ENCODE measurements at places on chromosomes 12 and 14. TPM values are rescaled to one million over a fixed set of nuclear protein-coding genes. Genes with fewer than 3 reads are reported as not detected.

DNA sequence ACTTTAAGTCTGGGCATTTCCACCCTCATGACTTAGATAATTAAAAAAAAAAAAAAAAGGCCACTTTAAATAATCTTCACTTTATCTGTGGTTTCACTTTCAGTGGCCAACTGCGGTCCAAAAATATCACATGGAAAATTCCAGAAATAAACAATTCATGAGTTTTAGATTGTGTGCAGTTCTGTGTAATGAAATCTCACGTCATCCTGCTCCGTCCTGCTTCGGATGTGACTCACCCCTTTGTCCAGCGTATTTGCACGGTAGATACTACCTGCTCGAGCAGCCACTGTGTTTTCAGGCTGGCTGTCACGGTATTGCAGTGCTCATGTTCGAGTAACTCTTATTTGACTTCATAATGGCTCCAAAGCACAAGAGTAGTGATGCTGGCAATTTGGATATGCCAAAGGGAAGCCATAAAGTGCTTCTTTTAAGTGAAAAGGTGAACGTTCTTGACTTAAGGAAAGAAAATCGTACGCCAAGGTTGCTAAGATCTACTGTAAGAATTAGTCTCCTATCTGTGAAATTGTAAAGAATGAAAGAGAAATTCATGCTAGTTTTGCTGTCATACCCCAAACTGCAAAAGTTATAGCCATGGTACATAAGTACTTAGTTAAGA, 2.4 kb downstream of the E2F7 start:
- peaks cover 13% of the 10 kb centered on the region for H3K4me1 ChIP-seq
- H3K27me3 ChIP-seq = peaks cover 3% of the 10 kb centered on the region
- H3K36me3 ChIP-seq = peaks cover 4% of the 10 kb centered on the region
- peak overlapping the region; percentile 39 for H3K27ac ChIP-seq
- peak overlapping the region; percentile 43 for H3K4me3 ChIP-seq

DNA sequence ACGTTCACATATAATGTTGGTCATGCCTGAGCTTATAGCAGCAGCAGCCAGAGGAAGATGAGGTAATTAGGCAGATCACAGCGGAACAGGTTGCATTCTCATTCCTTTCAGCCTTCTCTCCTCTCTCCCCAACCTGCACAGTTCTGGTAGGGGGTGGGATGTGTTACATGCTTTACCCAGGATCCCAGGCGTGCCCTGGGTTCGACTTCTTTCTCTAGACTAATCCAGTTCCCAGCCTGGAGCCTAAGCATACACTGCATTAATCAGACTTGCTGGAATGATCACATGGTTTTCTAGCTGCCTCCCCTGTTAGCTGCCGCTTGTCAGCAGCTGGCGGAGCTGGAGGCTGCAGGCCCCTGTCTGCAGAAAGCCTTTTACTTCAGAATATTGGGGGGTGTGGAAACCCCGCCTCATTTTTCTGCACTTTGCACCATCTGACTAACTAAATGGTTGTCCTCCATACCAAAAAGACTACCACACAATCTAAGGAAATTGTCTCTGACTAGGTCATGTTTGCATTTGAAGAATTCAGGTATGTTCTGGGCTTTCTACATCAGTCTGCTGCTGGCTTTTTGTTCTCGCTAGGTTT, 46.0 kb upstream of the EVL start:
- no peak for DNase-seq
- H3K36me3 ChIP-seq = peaks cover 4% of the 10 kb centered on the region
- peak overlapping the region; percentile 94 for H3K27ac ChIP-seq
- H3K27me3 ChIP-seq = no peaks in the 10 kb centered on the region
- no peak overlapping the region for H3K4me3 ChIP-seq

LYZ gene
- total RNA-seq = 11.1 TPM

- no peak for DNase-seq
- no peaks in the 10 kb centered on the region for H3K27me3 ChIP-seq
- peaks cover 22% of the 10 kb centered on the region for H3K36me3 ChIP-seq
- peak overlapping the region; percentile 49 for H3K27ac ChIP-seq
Observed at GRCh38 chr14:85613496-85613895, 83.6 kb downstream of the FLRT2 start.

- H3K4me1 ChIP-seq = no peaks in the 10 kb centered on the region
- no peak overlapping the region for H3K27ac ChIP-seq
- no peaks in the 10 kb centered on the region for H3K36me3 ChIP-seq
- H3K4me3 ChIP-seq = no peak overlapping the region
- H3K27me3 ChIP-seq = peaks cover 5% of the 10 kb centered on the region
Observed at GRCh38 chr12:101997102-101997501, 64.7 kb downstream of the WASHC3 start.

HSPA2 gene
- total RNA-seq = 2.7 TPM

DNA sequence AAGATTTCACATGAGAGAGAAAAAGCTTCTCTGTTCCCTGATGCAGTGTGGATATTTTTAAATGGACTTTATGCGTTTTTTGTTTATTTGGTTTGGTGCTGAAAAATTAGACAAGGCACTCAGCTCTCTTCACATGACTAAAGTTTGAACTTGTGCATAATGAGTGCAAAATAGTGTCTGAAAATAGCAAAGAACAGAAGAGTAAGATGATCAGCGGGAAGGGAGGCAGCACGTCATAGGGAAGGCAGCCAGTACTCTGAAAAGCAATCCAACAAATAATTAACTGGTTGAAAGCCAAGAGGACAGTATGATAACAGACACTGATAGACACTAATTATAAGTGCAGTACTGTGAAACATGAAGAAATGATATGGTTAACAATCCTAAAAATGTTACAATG, 46.6 kb upstream of the CDKN3 start:
- no peak for DNase-seq
- no peak overlapping the region for H3K4me3 ChIP-seq
- H3K27me3 ChIP-seq = no peaks in the 10 kb centered on the region
- no peak overlapping the region for H3K27ac ChIP-seq
- peaks cover 7% of the 10 kb centered on the region for H3K36me3 ChIP-seq
- peaks cover 24% of the 10 kb centered on the region for H3K4me1 ChIP-seq

DNA sequence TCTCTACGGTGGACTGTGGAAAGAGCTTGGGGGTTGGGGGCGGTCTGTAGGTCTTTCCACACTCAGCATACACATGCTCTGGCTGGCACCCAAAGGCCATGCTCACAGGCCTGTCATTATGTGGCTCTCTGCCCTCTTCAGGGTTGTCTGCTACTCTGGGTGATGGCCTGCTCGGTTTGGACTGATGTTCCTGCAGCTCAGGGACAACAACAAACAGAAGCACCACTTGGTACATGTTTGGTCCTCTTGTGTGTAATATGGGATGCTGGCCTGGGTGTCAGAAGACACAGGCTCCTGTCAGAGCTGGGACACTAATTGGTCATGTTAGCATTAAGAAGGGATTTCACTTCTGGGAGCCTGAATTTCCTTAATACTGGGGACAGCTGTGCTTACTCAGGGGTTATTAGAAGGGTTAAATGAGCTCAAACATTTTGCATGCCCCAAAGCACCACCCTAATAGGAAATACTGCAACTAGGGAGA, 32.7 kb upstream of the SELPLG start:
- H3K4me3 ChIP-seq = no peak overlapping the region
- H3K27ac ChIP-seq = no peak overlapping the region
- H3K36me3 ChIP-seq = peaks cover 2% of the 10 kb centered on the region
- DNase-seq = no peak
- H3K27me3 ChIP-seq = no peaks in the 10 kb centered on the region
- peaks cover 11% of the 10 kb centered on the region for H3K4me1 ChIP-seq

DNA sequence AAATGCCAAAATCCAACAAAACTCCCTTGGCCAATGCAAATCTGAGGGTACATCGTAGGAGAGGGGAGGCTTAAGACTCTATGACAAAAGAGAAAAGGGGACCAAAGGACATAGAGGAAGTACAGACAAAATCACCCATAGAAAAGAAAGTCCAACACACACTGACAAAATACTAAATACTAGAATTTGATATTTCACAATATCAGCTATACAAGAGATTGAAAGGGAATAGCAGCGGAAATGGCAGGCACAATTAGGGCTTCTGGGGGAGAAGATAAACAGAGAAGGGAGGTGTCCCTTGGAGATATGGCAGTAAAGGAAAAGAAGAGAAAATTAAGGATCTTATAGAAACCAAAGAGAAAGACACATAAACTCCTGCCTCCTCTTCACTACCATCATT, 29.0 kb downstream of the ATP2B1 start:
- no peak overlapping the region for H3K4me3 ChIP-seq
- H3K27me3 ChIP-seq = no peaks in the 10 kb centered on the region
- peaks cover 14% of the 10 kb centered on the region for H3K4me1 ChIP-seq
- no peak for DNase-seq
- peaks cover 35% of the 10 kb centered on the region for H3K36me3 ChIP-seq

DNA sequence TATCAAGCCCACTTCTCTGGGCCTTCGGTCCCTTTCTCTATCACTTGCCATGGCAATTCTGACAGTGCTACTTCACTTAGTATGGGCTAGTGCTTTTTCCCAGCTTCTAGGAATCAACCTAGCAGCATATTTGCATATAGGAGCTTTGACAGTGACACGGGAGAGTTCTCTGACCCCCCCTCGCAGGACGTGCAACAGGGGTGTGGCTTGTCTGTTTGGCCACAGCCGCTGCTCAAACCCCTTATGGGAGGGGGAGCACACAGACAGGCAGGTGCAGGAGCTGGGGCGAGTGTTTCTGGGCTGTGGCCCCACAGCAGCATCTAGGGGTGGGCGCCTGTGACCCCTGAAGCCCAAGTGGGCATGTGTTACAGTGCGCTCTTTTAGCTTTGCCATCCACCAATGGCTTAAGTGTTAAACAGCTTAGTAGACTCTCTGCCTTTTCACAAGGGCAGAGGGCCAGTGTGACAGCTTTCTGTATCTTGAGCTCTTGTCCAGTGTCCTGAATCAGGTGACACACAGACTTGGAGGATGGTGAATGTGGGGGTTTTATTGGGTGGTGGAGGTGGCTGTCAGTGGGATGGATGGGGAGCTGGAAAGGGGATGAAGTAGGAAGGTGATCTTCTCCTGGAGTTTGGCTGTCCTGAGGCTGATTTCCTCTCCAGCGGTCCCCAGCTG, 229.3 kb downstream of the PCNX1 start:
- H3K27ac ChIP-seq = no peak overlapping the region
- DNase-seq = no peak
- no peaks in the 10 kb centered on the region for H3K27me3 ChIP-seq
- no peaks in the 10 kb centered on the region for H3K36me3 ChIP-seq
- no peak overlapping the region for H3K4me3 ChIP-seq

DNA sequence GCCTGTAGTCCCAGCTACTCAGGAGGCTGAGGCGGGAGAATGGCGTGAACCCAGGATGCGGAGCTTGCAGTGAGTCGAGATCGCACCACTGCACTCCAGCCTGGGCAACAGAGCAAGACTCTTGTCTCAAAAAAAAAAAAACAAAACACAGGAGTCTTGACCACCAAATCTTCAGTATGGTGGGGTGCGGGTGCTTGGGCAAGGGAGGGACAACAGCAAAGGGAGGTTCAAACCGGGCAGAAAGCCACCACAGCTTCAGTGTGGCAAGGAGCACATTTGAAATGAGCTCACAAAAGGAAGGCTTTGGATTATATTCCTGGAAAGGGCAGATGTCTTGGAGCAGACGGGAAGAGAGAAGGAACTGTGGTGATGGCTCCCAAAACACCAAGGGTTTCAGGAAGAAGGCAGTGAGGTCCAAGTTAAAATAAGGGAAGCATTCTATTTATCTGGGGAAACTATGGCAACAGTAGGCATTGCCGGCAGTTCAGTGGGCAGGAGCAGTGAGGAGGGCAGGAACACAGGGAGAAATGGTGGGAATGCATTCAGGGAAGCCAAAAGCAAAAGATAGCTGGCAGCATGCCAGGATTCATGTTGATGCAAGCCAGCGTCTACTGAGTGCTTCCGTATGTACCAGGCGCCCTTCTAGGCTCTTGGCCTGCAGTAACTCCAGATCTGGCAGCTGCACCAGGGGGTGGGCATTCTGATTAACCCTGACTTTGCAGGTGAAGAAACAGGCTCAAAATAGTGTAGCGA, 51.0 kb upstream of the SRSF5 start:
- peak overlapping the region; percentile 6 for H3K27ac ChIP-seq
- H3K36me3 ChIP-seq = peaks cover 9% of the 10 kb centered on the region
- peaks cover 4% of the 10 kb centered on the region for H3K27me3 ChIP-seq
- no peak overlapping the region for H3K4me3 ChIP-seq
- no peak for DNase-seq
- H3K4me1 ChIP-seq = peaks cover 36% of the 10 kb centered on the region

- no peak overlapping the region for H3K27ac ChIP-seq
- H3K4me3 ChIP-seq = no peak overlapping the region
- peaks cover 56% of the 10 kb centered on the region for H3K27me3 ChIP-seq
- no peaks in the 10 kb centered on the region for H3K4me1 ChIP-seq
- H3K36me3 ChIP-seq = no peaks in the 10 kb centered on the region
- no peak for DNase-seq
Observed at GRCh38 chr12:49904601-49905000, 901 bp upstream of the FAIM2 start.

TAS2R20 gene
- total RNA-seq = 3.8 TPM

GRCh38 chr14:60250257-60251035, 1.4 kb downstream of the PPM1A start:
- peaks cover 34% of the 10 kb centered on the region for H3K4me1 ChIP-seq
- peak overlapping the region; percentile 97 for H3K27ac ChIP-seq
- DNase-seq = no peak
- H3K4me3 ChIP-seq = peak overlapping the region; percentile 80

- no peak overlapping the region for H3K4me3 ChIP-seq
- H3K36me3 ChIP-seq = no peaks in the 10 kb centered on the region
- no peak overlapping the region for H3K27ac ChIP-seq
- no peak for DNase-seq
Observed at GRCh38 chr12:115108129-115109100, 424.4 kb upstream of the TBX3 start.

SRGAP1 gene
- 17.8 TPM for total RNA-seq

DNA sequence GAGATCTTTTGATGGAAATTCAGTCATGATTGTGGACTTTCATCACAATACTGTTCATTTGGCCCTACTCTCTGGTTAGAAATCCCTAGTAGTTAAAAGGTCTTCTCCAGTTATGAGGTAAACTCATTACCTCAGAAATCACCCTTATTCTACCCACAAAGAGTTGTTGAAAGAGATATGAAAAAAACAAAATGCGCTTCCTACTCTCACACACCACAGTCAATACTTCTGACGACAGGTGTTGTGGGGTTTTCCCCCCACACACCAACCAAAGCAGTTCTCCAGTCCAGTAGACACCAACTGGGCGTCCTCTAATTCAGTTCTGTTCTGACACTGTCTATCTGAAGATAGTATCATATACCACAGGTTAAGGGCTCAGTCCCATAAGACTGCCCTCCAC, 54.9 kb downstream of the TRMT5 start:
- no peak for DNase-seq
- H3K4me1 ChIP-seq = no peaks in the 10 kb centered on the region
- H3K27me3 ChIP-seq = no peaks in the 10 kb centered on the region

DNA sequence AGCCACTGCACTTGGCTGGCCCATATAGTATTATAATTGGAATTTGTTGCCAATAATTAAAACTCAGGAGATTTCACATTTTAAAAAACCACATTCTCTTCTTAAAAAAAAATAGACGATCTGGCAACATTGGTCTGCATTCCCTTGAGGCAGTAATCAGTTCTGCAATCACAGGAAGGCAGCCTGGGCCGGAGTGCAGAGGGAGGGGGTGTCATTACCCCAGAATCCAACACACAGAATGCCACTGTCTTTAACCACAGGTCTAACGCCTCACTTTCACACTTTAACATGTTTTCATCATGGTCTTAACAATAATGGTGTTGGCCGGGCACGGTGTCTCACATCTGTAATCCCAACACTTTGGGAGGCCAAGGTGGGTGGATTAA, 100.1 kb downstream of the SCARB1 start:
- no peak overlapping the region for H3K4me3 ChIP-seq
- H3K4me1 ChIP-seq = peaks cover 5% of the 10 kb centered on the region
- peaks cover 27% of the 10 kb centered on the region for H3K27me3 ChIP-seq
- H3K36me3 ChIP-seq = no peaks in the 10 kb centered on the region
